Thymus (tissue), 14 donors: ENCODE measurements at places on chromosomes 6 and 20.
A peak's percentile ranks its signal among the peaks of the same experiment; 100 is the strongest.

- no peak for DNase-seq
Observed at GRCh38 chr6:134295953-134296553, 21.9 kb downstream of the SGK1 start.

GRCh38 chr6:82364087-82365015, 734 bp downstream of the TPBG start:
- DNase-seq: no peak

- DNase-seq: no peak
Observed at GRCh38 chr6:167571550-167571949, 246.7 kb downstream of the TTLL2 start.

DNA sequence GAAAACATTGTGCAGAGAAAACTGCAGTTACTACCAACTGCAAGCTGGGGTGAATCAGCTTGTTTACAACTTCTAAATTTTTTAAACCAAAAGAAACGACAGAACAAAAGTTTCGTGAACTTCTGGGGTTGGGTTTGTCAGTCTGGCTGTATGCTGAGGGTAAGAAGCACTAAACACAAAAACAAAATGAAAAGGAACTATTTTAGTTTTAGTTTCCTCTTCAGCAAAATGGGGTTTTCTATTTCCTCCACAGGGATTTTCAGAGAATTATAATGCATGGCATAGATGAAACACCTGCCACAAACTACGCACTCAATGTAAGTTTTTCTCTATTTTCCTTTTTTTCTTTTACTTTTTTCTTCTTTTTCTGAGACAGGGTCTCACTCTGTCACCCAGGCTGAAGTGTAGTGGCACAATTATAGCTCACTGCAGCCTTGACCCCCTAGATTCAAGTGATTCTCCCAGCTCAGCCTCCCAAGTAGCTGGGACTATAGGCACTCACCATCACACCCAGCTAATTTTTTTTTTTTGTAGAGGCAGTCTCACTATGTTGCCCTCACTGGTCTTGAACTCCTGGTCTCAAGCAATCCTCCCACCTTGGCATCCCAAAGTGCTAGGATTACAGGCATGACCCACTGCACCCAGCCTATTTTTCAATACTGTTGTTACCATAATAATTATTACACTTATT, 40.6 kb downstream of the CGA start:
- no peak for DNase-seq

- no peak for DNase-seq
Observed at GRCh38 chr6:158688860-158689259, 39.0 kb downstream of the SYTL3 start.

GRCh38 chr6:155067956-155068615, 73.0 kb downstream of the TIAM2 start:
- no peak for DNase-seq

GRCh38 chr20:2279253-2279779, 16.5 kb upstream of the TGM3 start:
- no peak for DNase-seq

DNA sequence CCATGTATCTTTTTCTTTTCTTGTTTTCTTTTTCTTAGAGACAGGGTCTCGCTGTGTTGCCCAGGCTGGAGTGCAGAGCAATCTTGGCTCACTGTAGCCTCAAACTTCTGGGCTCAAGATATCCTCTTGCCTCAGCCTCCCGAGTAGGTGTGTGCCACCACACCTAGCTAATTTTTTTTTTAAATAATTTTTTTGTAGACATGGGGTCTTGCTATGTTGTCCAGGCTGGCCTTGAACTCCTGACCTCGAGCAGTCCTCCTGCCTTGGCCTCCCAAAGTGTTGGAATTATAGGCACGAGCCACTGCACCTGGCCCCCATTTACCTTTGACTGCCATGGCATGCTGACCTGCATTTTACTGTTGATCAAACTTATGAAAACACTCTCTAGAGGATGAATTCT, 198.6 kb downstream of the SOX4 start:
- no peak for DNase-seq

- DNase-seq: no peak
Observed at GRCh38 chr20:19120569-19120968, 91.9 kb upstream of the SLC24A3 start.

DNA sequence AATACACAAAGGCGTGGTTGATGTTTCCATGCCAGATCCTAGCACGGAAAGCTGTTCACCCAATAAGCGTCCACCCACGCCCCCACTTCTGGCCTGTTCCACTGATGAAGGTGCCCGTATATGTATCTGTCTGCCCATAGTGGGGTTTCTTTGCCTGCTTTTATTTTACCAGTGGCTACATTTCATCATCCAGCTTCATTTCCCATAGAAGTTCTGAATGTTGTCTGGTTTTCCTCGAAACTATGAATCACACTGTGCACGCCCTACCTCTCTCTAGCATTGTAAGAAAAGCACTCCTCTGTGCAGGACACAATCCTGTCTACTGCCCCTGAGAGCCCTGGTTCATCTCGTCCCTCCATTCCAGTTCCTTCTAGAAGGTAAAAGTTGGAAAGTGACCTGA, 8.8 kb upstream of the CD93 start:
- no peak for DNase-seq

DNA sequence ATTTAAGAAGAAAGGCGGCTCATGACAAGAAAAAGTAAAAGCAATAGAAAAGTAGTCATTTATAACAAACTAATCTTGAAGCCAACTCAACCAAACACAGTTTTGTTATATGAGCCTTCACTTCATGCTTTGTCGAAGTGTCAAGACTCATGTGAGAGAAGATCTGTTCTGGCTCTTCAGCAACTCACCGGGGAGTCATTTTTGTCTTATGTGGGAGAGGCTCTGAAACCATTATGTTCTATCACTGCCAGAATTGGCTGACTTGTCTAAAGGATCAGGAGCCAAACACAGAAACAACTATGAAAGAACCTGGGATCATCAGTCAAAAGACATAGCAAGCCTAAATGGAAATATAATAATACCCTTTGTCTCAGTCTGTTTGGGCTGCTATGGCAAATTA, 105.2 kb downstream of the CDK19 start:
- DNase-seq: no peak

- no peak for DNase-seq
Observed at GRCh38 chr6:92777146-92777740, 642.1 kb downstream of the EPHA7 start.

DNA sequence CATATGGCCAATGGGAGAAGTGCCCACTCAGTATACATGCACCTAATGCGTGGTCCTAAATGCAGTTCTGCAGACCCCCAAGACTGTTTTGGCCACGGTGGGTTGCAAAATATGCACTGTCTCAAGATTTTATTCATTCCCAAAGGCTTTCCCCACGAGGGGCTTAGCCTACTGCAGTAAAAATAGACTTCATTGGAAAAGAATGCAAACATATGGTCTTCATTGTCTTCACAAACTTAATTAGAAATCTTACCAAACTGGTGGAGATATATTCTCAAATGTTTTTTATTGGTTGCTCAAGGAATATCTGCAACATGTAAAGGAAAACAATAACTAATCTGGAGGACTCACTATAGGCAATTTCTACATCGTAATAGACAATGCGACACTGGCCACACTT, 31.6 kb upstream of the PRL start:
- DNase-seq: no peak

- no peak for DNase-seq
Observed at GRCh38 chr20:14334306-14334930, 3.0 kb downstream of the FLRT3 start.

- no peak for DNase-seq
Observed at GRCh38 chr6:136102991-136103688, 147.0 kb downstream of the MTFR2 start.

GRCh38 chr6:155985660-155986138, 530.1 kb upstream of the NOX3 start:
- DNase-seq: no peak

GRCh38 chr6:105331927-105332326, 71.0 kb downstream of the PREP start:
- DNase-seq: no peak

DNA sequence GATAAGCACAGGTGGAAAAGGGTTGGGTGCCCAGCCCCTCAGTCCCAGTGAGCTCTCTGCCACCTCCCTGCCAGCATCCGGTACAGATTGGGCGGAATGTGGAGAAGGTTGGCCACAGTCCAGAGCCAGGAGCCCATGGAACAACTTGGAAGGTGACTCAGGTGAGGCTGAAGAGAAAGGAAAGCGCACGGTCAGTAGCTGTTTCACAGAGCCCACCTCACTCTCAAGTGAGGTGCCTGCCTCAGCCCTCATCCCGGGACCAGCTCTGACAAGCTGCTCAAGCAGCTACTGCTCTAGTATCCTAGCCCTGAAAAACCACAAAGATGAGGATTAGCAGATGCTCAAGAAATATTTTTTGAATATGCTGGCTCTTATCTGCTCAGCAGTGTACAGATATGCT, 1.1 kb upstream of the MMP24OS start:
- no peak for DNase-seq

GRCh38 chr20:51221103-51221502, 198.2 kb upstream of the KCNG1 start:
- no peak for DNase-seq

- DNase-seq: peak; percentile 59
Observed at GRCh38 chr6:157667211-157668008, 155.6 kb upstream of the SNX9 start.

- DNase-seq: no peak
Observed at GRCh38 chr6:91141346-91141745, 554.5 kb upstream of the MAP3K7 start.

GRCh38 chr20:48855046-48855445, 27.2 kb upstream of the PREX1 start:
- no peak for DNase-seq

DNA sequence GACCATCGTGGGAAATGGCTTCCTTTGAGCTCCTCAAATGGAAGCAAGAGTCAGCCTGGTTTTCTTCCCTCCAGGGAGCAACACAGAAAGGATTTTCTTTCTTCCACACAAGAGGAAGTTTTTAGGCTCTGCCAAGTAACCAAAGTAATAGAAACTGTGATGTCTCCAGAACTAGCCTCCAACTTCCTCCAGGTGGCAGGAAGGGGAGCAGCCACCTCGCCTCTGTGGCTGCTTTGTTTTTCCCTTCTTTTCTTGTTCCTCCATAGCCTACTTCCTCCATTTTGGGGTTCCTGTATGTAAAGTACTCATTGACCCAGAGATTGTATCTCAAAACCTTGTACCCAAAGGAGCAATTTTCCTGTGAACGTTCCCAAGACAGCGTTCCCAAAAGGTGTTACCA, 32.7 kb upstream of the CCR6 start:
- DNase-seq: no peak

DNA sequence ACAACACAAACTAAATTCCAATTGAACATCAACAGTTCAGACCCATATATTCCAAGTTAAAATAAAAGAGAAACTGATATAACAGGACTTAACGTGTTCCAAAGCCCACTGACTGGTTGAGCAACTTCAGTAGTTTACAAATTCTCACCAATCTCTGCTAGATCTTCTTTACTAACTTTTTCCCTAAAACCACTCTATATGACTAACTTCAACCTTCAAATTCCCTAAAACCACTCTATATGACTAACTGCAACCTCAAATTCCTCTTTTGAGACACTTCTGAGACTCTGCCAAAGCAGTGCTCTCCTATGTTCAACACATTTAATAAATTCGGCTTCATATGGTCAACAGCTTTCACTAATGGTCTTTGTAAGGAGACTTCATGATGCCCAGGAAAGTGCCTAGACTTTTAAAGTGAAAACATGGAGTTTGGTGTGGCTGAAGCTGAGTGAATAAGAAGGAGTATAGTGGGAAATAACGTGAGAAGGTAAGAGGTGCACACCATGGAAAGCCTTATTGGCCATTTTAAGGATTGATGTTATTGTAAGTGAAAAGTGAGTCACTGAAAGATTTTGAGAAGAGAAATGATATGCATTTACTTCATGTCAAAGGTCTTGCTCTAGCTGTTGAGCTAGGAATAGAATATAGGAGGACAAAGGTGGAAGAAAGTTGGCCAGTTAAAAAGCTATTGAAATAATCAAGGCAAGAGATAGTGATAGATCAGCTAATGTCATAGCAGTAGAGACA, 134.0 kb upstream of the HCRTR2 start:
- no peak for DNase-seq

- DNase-seq: no peak
Observed at GRCh38 chr6:31776485-31776988, 591 bp downstream of the VWA7 start.

DNA sequence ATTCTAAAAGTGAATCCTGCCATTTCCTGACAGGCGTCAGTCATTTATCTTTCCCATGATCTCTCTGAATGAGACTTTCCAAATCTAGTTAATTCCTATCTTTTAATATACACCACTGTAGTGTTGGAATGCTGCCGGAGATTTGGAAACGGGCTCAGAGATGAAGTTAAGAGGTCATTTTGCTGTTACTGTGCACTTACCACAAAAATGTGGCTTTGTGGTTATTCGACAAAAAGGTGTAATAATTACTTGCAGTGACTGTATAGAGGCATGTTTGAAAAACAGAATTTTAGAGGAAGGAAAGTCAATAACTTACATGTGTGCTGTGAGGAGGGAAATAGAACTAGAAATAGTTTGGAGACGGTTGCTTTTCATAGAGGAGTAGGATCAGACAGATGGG, 460.2 kb upstream of the BTBD3 start:
- DNase-seq: no peak

GRCh38 chr6:73314577-73315492, 39.2 kb downstream of the DPPA5 start:
- no peak for DNase-seq

DNA sequence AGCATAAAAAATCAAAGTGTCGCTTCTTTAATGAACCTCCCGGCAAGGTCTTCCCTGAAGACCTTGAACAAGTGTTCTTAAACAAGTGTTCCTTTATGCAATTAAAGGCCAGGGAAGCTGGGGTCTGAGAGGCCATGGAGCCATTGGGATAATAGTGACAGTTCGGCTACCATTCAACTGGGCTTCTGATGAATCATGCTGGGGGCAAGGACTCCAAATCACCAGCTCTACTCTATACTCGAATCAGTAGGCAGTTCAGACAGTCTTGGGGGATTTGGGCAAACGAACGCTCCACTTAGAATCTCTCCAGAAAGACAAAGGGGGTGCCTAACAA, 34.7 kb upstream of the EZR start:
- no peak for DNase-seq

- no peak for DNase-seq
Observed at GRCh38 chr6:144661116-144661806, 376.1 kb downstream of the UTRN start.

GRCh38 chr6:109237077-109237985, 142.0 kb downstream of the CEP57L1 start:
- no peak for DNase-seq

GRCh38 chr20:32544893-32545840, 40.0 kb downstream of the NOL4L start:
- no peak for DNase-seq

- DNase-seq: peak; percentile 51
Observed at GRCh38 chr20:57089699-57090144, 176.7 kb downstream of the BMP7 start.
